ENCODE measurements at places on chromosomes 11 and 22.

GRCh38 chr11:31096191-31096805 lies 273.2 kb downstream of the DCDC1 start:
- no peak for DNase-seq

DNA sequence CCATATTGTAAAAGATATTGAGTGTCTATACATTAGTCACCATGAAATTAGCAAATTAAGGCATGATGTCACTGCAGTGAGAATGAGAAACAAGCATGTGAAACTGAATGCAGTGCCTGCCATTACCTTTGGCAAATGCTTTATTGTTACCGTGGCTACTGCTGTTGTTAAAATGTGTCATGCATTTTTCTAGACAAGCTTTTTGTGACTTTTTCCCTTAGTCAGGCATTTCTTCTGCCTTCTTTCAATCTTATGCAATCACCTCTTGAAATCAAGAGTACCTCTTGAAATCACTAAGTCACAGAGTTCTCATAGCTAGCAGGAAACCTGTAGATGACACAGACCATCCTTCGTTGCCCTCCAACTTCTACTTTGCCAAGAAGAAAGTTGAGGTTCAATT lies 461.7 kb upstream of the TENM4 start:
- DNase-seq: no peak

- peak; percentile 87 for DNase-seq
Observed at GRCh38 chr11:72969894-72970335, 155.7 kb downstream of the ATG16L2 start.

DNA sequence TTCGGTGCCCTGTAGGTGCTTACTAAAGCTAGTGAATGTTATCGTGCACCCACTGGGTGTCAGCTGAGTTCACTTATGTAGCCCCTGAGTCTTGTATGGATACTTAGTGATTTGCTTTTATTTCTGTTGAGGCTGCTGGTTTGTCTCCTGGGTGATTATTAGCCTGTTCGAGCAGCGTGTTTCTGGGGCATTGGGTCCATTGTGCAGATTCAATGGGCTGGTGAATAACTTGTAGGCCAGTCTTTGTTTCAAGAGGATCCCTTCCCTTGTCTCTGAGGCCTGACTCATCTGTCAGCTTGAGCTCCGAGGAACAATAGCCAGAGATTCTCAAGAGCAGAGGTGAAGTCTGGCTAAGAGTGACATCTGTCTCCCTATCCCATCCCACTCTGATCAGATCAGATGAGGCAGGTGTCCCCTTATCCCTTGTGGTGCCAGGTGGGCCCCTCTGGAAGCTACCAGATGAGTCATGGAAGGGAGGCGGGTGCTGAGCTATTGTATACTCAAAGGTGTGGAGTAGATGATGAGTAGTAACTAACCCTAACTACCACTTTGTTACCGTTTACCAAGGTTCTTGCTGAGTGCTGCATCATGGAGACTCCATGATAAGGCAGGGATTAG lies 3.7 kb downstream of the MIAT start:
- DNase-seq: no peak

GRCh38 chr22:28021998-28022660 lies 103.1 kb upstream of the PITPNB start:
- no peak for DNase-seq

DNA sequence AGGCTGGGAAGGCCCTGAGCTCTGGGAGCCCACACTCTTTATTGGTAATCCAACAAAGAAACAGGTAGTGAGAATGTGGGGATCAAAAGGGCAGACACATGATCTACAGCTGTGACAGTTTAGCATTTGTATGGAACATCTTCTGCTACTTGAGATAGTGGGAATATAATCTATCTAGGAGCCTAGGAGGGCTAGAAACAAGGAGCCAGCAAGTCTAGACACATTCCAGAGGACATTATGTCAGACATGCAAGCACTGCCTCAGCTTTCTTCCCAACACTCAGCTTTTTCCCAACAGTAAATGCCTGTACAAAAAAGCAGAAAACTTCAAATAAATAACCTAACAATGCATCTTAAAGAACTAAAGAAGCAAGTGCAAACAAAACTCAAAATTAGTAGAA lies 1150.6 kb upstream of the RAG2 start:
- peak; percentile 4 for DNase-seq

DNA sequence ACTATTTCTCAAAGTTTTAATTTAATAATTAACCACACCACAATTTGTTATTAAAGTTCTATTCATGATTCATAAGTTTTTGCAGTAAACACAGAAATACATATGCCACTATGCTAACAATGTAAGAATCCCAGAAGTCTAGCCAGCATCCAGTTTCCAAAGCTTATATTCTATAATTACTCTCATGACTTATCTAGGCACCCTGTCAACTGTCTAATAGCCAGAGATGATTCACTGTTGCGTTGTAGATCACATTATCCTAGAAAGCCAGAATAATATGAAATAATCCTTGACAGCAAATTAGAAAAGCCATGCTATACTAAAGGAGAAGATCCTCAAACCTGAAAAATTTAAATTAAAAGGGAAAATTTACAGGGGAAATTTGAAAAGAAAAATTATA lies 141.0 kb downstream of the SOX6 start:
- no peak for DNase-seq

DNA sequence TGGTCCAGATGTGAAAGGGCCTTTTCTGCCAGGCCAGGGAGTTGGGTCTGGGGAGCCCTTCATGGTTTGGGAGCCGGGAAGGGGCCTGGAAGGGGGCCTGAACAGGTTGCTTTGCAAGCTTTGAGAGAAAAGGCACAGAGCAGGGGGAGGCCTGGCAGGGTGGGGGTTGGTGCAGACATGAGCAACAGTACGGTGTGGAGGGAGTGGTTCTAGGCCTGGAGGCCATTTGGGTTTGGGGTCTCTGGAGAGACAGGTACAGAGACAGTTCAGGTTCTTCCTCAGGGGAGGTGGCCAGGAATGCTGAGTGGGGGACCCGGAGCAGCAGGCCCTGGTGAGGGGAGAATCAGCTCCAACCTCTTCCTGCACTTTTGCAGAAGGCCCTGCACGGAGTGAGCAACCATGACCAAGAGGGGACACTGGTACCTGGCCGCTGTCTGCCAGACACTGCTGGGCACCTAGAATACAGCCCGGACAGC lies 1.4 kb downstream of the KDELR3 start:
- no peak for DNase-seq

DNA sequence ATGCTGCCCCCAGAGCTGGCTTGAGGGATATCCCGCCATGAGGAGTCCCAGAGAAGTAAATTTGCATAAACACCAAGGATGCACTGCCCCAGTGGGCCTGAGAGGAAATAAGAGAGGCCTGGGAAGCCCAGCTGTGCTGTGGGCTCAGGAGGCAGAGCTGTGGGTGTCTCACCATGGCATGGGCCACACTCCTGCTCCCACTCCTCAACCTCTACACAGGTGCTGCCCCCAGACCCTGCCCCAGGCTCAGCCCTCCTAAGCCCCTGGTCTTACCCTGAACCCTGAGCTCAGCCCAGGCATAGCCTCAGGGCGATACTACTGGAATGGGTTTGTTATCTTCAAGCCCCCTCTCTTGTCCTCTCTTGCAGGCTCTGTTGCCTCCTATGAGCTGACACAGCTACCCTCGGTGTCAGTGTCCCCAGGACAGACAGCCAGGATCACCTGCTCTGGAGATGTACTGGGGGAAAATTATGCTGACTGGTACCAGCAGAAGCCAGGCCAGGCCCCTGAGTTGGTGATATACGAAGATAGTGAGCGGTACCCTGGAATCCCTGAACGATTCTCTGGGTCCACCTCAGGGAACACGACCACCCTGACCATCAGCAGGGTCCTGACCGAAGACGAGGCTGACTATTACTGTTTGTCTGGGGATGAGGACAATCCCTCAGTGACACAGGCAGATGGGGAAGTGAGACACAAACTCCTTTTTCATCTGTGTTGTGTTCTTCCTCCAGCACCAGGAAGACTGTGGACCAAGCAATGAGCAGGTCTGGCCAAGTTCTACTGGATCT lies 59.9 kb downstream of the GGTLC2 start:
- DNase-seq: no peak

DNA sequence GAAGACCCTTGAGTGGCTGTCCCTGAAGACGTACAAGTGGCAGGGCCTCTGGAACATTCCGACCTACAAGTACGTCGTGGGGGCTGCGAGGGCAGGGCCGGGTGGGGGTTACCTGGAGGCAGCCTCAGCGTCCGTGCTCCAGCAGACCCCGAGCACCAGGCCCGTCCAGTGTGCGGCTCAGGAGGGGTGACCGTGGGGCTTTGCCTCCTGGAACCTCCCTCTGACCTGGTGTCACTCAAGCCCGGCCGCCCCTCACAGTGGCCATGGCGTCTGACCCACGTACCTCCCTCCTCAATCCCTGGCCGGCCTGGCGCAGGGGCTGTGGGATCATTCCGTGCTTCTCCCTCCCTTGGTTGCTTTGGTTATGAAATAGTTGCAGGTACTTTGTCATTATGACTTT lies 18.5 kb downstream of the RNH1 start:
- no peak for DNase-seq

DNA sequence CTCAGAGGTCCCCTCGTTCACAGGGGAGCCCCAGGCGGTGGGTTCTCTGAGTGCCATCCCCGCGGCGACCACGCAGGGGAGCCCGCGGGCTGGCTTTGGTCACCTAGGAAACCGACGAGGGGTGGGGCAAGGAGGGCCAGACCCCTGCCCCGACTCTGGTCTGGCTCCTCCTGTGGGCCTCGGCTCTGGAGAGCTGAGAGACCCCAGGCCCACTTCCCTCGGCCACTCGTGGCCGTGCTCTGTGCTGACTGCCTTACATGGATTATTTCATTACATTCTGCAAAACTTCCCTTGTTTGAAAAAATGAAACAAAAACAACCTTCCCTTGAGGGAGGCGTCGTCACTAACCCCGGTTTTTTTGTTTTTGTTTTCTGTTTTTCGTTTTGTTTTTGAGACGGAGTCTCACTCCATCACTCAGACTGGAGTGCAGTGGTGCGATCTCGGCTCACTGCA lies 15.1 kb upstream of the CYTH4 start:
- DNase-seq: no peak

DNA sequence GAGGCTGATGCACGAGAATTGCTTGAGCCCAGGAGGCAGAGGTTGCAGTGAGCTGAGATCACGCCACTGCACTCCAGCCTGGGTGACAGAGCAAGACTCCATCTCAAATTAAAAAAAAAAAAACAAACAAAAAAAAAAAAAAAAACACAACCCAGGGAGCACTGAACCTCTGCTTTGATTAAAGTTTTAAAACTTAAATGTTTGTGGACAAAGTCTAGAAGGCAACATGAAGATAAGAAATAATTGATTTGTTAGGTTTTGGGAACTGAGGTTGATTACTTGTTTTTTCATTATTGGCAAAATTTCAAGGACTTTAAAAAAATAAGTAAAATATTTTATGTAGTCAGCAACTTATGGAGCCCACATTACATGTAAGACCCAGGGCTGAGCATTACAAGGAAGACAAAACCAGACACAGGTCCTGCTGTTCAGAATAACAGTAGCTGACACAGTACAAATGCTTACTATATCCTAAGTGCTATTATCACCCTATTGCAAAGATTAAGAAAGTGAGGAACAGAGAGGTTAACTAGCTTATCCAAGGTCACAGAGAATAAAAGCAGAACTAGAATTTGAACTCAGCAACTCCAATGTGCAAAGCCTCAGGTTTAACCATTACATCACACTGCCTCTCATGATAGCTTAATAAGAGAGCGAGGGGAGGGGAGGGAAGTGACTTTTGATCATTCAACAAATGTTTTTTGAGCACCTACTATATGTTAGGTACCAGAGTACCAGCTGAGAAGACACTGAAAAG lies 2.3 kb upstream of the CRY2 start:
- no peak for DNase-seq

DNA sequence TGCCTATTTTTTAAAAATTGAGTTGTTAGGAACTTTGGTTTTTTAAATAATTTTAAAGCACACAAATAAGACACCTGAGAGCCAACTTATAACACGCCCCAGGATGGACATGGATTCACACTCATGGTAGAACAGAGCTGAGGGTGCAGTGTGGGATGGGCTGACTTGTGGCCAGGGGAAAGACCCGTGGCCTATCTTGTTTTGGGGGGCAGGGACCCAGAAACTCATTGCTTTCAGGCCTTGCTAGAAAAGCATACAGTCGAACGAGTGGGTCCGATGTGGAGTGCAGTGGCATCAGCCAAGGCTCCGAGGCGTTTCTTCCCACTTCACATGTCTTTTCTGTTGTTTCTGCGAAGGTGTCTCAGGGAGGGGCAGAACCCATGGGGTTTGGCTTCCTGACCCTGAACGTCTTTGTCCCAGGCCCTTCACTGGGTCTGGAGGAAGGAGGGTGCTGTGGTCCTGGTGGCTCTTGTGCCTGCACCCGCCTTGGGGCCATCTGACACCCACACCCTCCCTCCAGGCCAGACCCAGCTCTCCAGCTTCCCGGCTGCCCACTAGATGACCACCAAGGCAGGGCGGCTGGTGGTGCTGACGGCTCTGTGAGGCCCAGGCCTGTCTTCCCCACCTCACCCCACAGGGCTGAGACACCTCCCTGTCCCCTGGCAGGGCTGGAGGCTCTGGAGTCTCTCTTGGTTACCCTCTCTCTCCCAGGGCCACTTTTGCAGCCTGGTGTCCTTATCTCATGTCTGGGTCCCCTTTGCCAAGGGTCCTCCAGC lies 120.8 kb downstream of the KCNQ1 start:
- DNase-seq: no peak

DNA sequence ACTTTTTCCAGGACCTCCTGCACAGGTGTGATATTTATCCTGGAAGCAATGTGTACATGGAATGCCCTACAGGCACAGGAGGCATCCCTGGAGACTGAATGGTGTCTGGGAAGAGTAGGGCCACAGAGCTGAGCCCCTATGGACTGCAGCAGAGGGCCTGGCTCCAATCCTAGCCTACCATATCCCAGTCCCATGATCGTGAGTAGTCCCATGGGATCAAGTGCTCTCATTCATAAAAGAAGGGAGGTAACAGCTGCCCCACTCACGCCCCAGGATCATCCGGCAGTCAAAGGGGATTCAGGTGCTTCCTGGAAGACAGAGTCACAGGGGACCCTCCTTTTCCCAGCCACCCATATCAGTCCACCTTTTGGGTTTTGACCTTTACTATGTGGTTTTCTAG lies 24.0 kb downstream of the ANKK1 start:
- DNase-seq: no peak

GRCh38 chr22:33000342-33001280 lies 57.6 kb downstream of the SYN3 start:
- DNase-seq: peak; percentile 37

- DNase-seq: no peak
Observed at GRCh38 chr22:18970176-18970947, 34.3 kb upstream of the PRODH start.

GRCh38 chr11:119891055-119891768 lies 162.2 kb upstream of the NECTIN1 start:
- no peak for DNase-seq

GRCh38 chr11:69252490-69252837 lies 41.5 kb upstream of the MYEOV start:
- no peak for DNase-seq

DNA sequence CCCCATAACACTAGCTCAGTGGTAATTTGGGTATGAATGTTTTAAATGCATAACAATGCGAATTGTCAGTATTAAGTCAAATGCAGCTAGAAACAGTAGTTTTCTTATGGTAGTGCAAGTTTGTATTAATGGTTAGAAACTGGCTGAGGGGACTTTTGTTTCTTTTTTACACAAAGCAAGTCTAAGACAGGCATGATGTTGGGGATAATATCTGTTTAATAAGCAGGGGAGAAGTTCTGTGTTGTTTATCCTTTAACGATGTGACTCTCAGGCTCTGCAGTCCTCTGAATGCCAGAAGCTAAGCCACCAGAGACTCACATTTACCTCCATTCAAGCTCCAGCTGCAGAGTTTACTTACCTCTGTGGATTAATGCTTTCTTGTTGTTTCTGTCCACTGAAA lies 67.8 kb downstream of the SYT9 start:
- no peak for DNase-seq
